Fibroblast of skin of back (primary cell): ENCODE measurements at places on chromosomes 2 and 18.

GRCh38 chr2:98455494-98455976 is 10.9 kb downstream of the INPP4A start:
- DNase-seq = peak; percentile 25

GRCh38 chr18:79849328-79850207 is 51.8 kb downstream of the KCNG2 start:
- DNase-seq = no peak

- peak; percentile 41 for DNase-seq
Observed at GRCh38 chr2:8125741-8126711, 555.8 kb upstream of the ID2 start.

GRCh38 chr2:66202586-66202985 is 232.3 kb upstream of the MEIS1 start:
- DNase-seq = no peak

- DNase-seq = peak; percentile 15
Observed at GRCh38 chr2:131493199-131493968, 1.2 kb upstream of the MZT2A start.

GRCh38 chr2:207337234-207338219 is 171.8 kb upstream of the KLF7 start:
- DNase-seq = peak; percentile 34

GRCh38 chr2:70801607-70802263 is 11.3 kb upstream of the FIGLA start:
- DNase-seq = no peak

DNA sequence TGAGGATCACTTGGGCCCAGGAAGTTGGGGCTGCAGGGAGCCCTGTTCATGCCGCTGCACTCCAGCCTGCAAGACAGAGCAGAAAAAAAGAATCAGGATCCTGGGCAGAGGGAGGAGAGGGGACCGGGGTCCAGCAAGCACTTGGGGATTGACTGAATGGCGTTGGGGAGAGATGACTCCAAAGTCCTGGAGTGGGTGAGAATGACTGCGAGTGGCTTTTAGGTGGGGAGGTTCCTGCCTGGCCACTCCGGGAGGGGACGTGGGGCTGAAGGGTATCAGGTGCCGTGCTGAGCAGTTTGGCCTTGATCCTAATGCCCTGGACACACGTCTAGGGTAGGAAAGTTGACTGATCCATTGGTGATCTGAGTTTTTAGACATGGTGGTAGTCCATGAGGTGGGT is 3.5 kb upstream of the NFATC1 start:
- DNase-seq = no peak

DNA sequence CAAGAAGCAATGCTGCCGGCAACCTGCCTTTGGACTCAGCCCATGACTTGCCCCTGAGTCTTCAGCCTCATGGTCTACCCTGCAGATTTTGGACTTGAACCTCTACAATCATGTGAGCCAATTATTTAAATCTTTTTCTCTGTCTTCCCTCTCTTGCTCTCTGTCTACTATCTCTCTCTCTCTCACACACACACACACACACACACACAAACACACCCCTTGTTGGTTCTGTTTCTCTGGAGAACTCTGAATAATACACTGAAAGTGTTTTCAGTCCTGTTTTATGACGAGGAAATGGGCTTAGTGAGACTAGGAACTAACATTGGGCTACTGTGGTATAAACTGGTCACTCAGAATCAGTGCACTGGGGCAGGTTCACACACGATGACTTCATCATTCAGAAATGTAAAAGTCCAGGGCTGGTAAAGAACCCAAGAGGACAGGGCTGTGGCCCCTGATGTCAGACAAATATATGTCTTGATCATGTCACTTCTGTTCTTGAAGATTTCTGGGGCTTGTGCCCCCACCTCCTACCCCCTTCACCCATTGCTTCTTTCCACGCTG is 266.1 kb upstream of the SIX2 start:
- DNase-seq = peak; percentile 62

- peak; percentile 100 for DNase-seq
Observed at GRCh38 chr2:47269316-47270232, 114.5 kb upstream of the STPG4 start.

DNA sequence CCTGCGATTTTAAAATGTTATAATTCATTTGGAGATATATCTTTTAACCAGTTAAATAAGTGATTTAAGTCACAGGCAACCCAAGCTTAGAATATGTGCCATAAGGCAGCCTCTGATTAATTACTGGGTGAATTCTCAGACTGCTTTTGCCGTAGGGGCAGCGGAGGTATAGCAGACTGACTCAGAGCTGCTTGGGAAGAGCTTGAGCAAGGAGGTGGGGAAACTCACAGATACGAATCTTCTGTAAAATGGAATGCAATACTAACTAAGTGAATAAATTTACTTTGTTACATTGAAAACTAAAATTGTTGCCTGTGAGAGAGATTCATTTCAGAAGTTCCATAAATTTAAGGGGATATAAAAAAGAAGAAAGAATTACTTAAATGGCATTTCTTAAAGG is 115.4 kb downstream of the KYNU start:
- no peak for DNase-seq

- DNase-seq = no peak
Observed at GRCh38 chr2:241890524-241891235, 21.2 kb downstream of the RTP5 start.

DNA sequence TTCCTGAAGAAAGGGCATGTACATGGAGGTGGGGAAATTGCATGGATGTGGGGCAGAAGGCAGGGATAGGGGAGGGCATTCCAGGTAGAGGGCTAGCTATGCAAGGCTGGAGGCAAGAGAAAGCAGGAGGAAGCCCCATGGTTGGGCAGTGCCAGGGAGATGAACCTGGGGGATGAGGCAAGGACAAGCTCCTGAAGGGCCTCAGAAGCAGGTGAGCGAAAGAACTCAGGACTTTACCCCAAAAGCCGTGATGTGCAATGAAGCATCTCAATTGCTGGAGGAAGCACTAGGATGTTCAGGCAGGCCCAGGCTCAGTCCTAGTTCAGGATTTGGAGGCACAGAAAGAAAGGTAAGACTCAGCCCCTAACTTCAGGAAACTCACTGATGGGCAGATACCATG is 117.0 kb upstream of the EPAS1 start:
- no peak for DNase-seq

GRCh38 chr2:206000776-206001175 is 85.2 kb downstream of the INO80D start:
- no peak for DNase-seq

DNA sequence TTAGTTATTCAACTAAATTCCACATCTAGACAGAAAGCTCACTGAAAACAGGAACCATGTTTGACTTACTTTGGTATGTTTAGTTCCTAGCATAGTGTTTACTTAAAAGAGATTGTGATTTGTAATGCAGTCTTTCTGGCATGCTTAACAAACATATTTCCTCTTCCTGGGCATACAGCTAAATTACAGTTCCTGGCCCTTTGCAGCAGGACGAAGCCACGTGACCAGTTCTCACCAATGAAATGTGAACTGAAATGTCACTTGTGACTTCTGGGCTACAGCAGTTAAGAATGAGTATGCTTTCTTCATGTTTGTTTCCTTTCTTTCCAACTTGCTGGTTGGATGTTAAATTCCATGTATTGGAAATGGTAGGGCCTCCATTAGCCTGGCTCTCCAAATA is 330.5 kb downstream of the FIGN start:
- no peak for DNase-seq

DNA sequence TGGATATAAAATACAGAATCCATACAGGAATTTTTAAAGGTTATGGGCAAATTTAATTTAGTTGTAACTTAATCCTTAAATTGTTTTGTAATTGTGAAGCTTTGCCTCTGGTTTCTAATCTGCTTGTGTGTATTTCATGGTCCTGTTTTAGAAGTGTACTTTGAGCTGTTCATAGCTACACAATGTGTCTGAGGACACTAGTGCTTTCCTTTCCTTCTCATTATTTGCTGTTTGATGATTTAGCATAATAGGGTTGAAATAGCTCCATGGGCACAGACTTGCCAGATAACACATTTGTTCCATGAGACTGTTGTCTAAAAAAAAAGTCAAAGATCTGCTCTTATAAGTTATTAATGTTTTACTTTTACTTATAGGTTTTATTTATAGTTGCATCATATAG is 134.2 kb downstream of the MYO1B start:
- DNase-seq = no peak

DNA sequence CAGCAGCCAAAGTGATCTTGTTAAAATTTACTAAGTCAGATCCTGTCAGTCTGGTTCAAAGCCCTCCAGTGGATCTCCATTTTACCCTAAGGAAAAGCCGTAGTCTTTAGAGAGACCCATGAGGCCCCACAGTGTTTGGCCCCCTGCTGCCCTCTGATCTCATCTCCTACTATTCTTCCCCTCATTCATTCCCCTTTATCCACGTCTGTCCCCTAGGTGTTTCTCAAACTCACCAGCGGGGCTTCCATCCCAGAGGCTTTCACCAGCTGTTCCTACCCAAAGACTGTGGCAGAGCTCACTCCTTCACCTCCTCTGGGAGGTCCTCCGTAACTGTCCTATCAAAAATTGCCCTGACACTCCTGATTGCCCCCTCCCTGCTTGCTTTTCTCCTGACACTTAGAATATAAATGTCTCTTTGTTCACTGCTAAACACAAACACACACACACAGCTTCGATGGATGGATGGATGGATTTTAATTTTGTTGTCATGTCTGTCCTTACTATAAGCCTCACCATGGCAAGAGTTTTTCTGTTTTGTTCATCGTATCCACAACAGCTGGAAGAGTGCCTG is 26.1 kb downstream of the LIMS1 start:
- DNase-seq = no peak

GRCh38 chr2:182792441-182792840 is 74.0 kb downstream of the FRZB start:
- no peak for DNase-seq

DNA sequence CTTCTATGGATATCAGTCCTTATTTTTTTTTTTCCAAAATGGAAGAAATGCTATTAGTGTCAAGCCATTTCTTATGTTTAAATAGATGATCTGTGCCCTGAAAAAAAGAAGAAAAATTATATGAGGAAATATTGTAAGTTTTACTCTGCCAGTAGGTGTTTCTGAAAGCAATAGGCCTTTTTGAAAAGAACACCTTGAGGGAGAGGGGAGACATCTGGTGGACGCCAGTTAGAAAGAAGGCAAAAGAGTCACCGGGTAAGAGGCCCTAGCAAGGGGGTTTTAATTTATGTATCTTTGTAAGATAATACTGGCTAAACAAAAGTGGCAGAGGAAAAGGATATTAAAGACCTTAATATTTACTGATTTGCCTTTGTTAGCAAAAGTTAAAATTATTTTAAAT is 56.1 kb downstream of the DYNAP start:
- peak; percentile 11 for DNase-seq

DNA sequence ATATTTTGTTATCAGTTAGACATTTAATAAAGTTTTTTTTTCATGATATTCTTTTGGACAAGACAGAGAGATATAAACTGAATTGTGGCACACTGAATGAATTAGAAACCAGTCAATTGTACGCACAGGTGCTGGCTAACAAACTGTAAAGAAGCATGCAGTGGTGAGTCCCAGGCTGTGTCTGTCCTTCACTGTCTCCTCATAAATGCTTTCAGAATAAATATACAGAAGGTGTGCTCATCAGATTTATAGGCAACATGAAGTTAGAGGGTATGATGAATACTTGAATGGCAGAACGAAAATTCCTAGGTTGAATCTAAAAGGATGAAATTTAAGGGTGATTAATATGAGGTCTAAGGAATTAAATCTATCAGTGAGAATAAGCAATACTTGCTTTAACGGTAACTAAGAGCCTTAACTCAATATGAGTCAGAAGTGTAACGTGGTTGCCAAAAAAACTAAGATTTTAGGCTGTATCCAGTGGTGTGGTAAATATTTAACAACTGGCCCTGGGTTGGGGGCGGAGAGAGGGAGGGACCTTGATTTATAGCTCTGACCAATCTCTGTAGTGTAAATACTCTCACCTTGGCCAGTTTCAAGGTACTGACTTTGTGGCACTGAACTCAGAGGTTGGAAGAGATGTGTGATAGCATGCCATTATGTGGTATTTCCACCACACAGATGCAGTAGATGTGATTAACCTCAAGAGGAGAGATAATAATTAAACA is 41.9 kb upstream of the AAK1 start:
- DNase-seq = peak; percentile 13

DNA sequence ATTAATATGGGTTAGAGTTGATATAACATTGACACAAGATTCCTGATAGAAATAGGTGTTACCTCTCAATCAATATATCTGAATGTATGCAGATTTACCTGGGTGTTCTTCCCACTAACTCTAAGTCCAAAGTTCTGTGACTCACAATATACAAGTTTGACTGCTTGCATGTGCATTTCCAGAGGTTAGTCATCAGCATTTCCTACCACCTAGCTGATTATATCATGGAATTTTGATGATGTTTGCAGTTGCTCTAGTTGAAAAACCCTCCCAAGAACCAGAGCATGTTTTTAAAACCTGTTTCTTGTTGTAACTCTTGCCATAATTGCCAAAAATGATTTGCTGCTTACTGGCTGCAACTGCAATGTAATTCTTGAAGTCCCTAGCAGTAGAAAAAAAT is 15.0 kb upstream of the DSG1 start:
- DNase-seq = no peak

DNA sequence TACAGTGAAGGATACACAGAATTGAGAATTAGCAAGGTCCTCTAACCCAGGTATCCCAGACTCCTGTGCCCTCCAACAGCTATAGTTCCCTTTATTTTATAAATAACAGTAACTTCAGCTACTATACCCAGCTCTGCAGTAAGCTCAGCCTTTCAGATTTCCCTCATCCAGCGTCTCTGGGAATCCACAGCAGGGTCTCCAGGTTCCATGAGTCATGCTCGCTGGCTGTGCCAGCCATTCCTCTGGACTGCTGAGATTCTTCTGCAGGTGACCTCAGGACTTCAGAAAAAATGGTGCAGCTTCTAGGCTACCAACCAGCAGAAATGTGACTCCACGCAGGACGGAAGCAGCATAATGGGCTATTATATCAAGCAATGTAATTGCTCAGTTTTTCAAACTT is 419.3 kb downstream of the ZNF516 start:
- no peak for DNase-seq

DNA sequence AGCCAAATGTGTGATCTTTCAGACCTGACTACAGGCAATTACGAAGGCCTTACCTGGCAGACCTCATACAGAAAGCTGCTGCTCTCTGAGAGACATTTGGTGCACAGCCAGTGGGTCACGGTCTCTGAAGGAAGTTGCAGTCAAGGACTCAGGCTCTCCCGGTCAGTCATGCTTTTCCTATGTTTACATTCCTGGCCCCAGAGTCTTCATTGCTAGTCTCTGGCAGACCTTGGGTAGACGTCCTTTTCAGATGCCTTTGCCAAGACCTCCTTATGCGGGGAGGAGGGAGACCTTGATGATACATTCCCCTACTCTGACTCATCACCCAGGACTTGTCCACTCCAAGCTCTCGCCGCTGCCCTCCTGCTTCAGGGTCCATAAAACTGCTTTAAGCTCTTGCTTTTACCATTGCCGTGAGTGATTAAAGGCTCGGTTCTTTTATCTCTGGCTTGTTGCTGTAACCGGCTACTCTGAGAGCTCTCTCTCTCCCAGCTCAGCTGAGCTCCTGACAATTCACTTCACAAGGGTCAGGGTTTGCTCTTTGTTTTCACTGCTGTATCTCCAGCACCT is 62.0 kb upstream of the SLC35F5 start:
- peak; percentile 95 for DNase-seq
